ENCODE measurements at places on chromosomes 12 and 14.
A peak's percentile ranks its signal among the peaks of the same experiment; 100 is the strongest.

DNA sequence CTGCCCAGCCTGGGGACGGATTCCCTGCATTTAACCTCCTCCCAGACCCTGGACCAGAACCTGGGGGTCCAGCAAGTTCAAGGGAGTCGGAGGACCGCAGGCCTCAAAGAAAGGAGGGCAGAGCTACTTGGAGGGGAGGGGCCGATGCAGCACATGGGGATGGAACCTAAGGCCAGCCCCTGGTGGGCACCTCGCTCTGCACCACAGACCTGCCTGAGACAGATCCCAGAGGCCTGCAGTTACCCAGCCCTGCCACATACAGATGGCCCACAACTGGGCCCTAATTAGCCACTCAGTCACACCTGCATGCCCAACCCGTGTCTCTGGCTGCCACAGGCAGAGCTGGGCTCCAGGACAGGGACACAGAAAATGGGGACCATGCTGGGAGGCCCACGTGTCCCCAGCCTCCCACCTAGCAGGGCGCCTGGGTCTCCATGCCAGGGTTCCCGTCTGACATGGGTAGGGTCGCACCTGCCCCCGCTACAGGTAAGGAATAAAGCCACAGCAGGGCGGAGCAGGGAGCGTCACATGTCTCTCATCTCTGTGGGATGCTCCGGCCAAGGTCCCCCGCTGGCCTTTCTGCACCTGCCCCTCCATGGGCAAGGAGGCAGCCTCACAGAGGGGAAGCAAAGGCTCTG lies 16.7 kb downstream of the AKT1 start:
- no peak for DNase-seq

- no peak for DNase-seq
These were observed 1026.9 kb downstream of the BCL11B start for GRCh38 chr14:98244966-98245569.

GRCh38 chr12:125065021-125065918 lies at the start of gene AACS:
TSS of gene AACS (plus strand) at chr12:125065435. CDS start at chr12:125065585, 150 bp downstream.
- peak; percentile 83 for DNase-seq

- no peak for DNase-seq
These were observed 42.5 kb downstream of the DUSP6 start for GRCh38 chr12:89309815-89310214.

- DNase-seq, result no peak
These were observed 23.0 kb downstream of the OR10P1 start for GRCh38 chr12:55659486-55660385.
